ENCODE measurements at places on chromosomes 2 and 18. TPM values are rescaled to one million over a fixed set of nuclear protein-coding genes. Genes with fewer than 3 reads are reported as not detected.

The RELCH gene
- total RNA-seq = 52.6 TPM

The OTOF gene
- total RNA-seq = not detected

The LTBP1 gene
- 475 TPM for total RNA-seq

The CYP27A1 gene
- 18.1 TPM for total RNA-seq

The CROCC2 gene
- total RNA-seq = under 0.01 TPM

The METTL5 gene
- total RNA-seq = 48.6 TPM

The REG1B gene
- not detected for total RNA-seq

The FBLN7 gene
- total RNA-seq = 8.0 TPM
